ENCODE measurements at places on chromosomes 5 and 9. TPM values are rescaled to one million over a fixed set of nuclear protein-coding genes. Genes with fewer than 3 reads are reported as not detected.

GRCh38 chr5:59833448-59833847 is 60.1 kb downstream of the PDE4D start:
- no peak for DNase-seq

- DNase-seq: no peak
These were observed 20.3 kb upstream of the ANKRD33B start for GRCh38 chr5:10543585-10544040.

Gene HTR1A
- total RNA-seq: not detected

Gene PHF24
- not detected for total RNA-seq

All from HT-29 (cell line).